ENCODE measurements at places on chromosomes 13 and 19. TPM values are rescaled to one million over a fixed set of nuclear protein-coding genes. Genes with fewer than 3 reads are reported as not detected.

The ZNF529 gene
- total RNA-seq, result 2.7 TPM

The ACP7 gene
- 0.12 TPM for total RNA-seq

The TRAPPC5 gene
- total RNA-seq, result 109 TPM

The MOB3A gene
- 11.4 TPM for total RNA-seq

The LPAR6 gene
- 1.0 TPM for total RNA-seq

The LYPD4 gene
- not detected for total RNA-seq

The SIAH3 gene
- total RNA-seq, result not detected

The CYP4F2 gene
- 0.22 TPM for total RNA-seq

The SPC24 gene
- 15.4 TPM for total RNA-seq

The SBK2 gene
- 2.3 TPM for total RNA-seq

The ZNF8 gene
- 1.0 TPM for total RNA-seq

The FUT3 gene
- 0.06 TPM for total RNA-seq

The PPFIA3 gene
- total RNA-seq, result 8.8 TPM

The ZNF101 gene
- 4.2 TPM for total RNA-seq

The PSG6 gene
- total RNA-seq, result not detected

The RASAL3 gene
- total RNA-seq, result not detected

The APLP1 gene
- 99.1 TPM for total RNA-seq

Data from A549 treated with CORT108297 at 1 μM for 4 hours (cell line).